ENCODE measurements at places on chromosomes 5 and 9.

GRCh38 chr5:153598099-153598498, 107.6 kb downstream of the GRIA1 start:
- DNase-seq, result no peak

DNA sequence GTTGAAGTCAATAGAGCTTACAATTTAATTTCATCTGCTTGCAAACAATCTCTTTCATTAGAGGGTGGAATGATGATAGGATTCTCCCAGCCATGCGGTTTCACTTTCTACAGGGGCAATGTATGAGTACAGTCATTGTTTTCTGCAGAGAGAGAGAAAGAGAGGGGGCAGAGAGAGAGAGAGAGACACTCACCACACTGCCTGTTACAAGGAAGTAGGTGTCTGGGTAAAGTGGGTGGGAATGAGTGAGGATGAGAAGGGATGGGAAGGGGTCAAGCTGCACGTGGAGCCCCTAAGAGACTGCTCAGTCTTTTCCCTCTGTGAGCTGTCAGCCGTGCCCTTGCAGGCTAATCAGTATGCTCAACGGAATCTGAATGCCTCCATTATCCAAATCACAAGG, 454.3 kb downstream of the KDM4C start:
- no peak for DNase-seq

DNA sequence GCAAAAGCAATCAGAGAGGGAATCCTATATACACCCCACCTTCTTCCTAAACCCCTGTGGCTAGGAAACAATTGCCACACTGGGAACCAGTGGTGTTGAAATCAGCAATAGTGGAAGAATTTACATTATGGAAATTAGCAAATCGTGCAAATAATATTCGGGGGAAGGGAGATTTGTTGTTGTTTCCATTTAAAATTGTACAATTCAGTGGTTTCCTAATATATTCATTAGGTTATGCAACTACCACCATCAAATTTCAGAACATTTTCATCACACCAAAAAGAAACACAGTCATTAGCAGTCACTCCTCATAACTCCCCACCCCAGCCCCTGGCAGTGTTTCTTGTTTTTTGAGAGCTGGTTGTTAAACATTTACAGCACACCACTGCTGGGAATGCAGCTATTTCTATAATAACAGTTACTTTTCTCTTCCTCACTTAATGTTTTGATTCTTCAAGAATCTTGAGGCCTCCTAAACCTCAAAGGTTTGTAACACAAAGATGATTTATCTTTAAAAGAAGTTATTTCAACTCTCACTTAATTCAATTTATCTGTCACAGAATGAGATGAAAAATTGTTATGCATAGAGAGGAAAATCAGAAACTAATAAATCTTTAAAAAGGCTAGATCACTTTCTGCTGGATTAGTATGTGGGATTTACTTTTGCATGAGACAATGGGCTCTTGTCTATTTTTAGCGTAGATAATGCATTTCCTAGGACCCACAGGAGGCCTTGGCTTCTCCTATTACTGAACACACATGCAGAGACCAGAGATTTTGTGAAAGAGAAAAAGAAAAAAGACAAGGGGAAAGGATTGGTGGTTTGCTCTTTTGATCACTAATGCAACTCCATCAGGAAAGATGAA, 91.8 kb upstream of the DAPK1 start:
- DNase-seq, result peak; percentile 58

DNA sequence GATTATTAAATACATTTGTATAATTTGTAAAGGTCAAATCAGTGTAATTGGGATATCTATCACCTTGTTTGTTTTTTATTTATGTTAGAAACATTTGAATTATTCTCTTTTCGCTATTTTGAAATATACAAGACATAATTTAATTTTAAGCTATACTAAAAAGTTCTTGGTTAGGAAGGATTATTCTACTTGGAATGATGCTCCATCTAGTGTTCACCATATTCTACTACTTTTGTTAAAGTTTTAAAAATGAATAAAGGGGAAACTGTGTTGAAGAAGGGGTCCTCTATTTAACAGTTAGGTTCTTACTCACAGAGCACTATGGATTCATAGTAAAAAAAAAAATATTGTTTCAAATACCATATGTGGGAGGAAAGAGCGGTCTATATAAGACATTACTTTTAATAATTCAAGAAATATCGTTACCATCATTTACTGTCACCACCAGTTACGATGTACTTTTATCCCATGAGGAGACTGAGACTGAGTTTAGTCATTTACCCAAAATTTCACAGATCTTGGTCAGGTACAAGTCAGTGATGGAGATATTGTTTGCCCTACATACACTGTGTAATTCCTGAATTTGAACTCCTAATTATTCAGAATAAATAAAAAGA, 6.3 kb upstream of the STOM start:
- DNase-seq, result no peak

- no peak for DNase-seq
Measured at GRCh38 chr5:158691631-158692255, 408.0 kb downstream of the EBF1 start.

DNA sequence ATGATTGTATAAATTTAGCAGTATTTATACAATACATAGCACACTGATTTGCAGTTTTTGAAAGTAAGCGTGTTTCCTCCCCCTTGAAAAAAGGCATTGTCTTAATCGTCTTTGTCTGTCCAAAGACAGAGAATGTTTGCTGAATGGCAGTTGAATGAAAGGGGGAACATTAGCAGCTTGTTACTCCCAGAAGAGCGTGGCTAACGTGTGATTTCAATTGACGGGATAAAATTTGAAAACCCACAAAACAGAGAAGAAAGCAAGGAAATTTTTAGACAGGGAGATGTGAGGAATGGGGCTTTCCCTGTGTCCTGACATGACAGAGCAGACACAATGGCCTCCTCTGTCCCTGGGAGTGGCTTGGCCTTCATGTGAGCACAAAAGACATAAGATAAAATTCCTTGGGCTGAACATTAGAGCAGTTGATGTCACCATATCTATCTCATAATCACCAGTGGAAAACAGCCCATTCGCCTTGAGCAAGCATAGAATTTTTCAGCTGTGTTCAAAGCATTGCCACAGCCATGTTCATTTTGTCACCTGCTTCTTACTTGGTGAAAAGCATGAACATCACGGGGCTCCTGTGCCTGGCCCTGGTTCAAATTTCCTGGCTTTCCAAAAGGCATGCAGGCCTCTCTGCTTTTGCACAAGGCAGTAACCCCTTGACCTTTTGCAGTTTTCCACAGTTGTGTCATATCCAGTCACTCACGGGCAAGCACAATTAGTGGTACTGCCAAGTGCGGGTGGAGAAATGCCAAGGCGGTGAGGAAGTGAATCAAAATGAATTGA, 126.9 kb downstream of the TLE1 start:
- peak; percentile 66 for DNase-seq

DNA sequence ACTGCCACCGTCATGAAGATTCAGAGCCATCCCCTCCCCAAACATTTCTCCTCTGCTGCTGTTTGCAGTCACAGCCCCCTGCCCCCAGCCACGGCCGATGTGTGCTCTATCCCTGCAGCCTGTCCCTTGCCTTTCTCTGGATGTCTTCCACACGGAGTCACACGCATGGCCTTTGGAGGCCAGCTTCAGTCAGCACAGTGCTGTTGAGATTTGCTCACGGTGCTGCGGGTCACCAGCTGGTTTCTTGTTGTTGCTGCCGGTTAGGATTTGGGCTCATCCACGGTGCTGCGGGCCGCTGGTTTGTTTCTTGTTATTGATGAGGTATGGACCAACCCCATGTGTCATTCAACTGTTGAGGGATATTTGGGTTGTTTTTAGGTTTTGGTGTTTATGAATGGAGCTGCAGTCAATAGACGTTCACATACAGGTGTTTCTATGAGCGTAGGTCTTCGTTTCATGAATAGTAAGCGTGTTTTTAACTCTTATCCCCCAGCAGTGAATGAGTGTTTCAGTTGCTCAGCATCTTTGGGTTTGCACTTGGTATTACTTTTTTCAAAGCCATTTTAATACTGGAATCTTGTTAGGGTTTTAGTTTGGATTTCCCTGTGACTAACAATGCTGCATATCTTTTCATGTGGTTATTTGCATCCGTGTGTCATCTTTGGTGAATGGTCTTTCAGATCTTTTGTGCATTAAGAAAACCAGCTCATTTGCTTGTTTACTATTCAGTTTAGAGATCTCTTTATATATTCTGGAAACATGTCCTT, 57.6 kb downstream of the AHRR start:
- DNase-seq, result no peak

GRCh38 chr9:123353984-123354591, 1.9 kb upstream of the CRB2 start:
- DNase-seq, result peak; percentile 74

GRCh38 chr5:68114378-68115040, 101.0 kb upstream of the PIK3R1 start:
- DNase-seq, result no peak

DNA sequence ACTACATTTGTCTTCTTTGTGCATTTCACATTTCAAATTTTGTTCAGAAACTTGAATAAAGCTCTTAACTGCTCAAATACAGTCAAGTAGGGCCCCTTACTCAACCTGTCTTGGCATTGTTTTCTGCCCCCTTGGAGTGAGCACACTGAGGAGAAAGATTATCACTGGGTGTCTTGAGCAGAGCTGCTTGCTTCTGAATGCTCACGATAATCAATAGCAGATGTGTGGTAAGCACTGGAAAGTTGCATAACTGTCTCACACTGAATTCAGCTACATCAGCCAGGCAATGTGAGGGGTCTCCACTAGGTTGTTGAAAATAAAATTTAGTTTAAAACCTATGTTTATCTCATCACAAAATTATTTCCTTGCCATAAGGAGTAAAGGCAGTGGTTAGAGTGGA, 7.8 kb upstream of the TNFAIP8 start:
- no peak for DNase-seq

GRCh38 chr5:68593211-68593671, 377.7 kb downstream of the PIK3R1 start:
- no peak for DNase-seq

DNA sequence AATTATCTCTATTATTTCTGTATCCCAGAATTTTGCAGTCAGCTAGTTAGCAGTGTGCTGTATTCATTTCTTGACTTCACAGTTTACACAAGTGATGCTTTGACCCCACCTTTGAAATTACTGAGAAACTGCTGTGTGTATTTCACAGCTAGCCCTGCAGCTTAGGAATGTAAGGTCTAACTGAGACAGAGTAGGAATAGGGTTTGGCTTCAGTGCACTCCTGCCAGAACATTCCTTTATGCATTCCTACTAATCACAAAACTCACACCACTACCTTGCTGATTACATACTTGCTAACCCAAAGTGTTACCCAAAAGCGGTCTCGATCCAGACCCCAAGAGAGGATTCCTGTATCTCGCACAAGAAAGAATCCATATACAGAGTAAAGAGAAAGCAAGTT, 551.8 kb downstream of the CDH9 start:
- DNase-seq, result no peak

- DNase-seq, result peak; percentile 3
Measured at GRCh38 chr5:134138416-134139376, 24.2 kb downstream of the TCF7 start.

DNA sequence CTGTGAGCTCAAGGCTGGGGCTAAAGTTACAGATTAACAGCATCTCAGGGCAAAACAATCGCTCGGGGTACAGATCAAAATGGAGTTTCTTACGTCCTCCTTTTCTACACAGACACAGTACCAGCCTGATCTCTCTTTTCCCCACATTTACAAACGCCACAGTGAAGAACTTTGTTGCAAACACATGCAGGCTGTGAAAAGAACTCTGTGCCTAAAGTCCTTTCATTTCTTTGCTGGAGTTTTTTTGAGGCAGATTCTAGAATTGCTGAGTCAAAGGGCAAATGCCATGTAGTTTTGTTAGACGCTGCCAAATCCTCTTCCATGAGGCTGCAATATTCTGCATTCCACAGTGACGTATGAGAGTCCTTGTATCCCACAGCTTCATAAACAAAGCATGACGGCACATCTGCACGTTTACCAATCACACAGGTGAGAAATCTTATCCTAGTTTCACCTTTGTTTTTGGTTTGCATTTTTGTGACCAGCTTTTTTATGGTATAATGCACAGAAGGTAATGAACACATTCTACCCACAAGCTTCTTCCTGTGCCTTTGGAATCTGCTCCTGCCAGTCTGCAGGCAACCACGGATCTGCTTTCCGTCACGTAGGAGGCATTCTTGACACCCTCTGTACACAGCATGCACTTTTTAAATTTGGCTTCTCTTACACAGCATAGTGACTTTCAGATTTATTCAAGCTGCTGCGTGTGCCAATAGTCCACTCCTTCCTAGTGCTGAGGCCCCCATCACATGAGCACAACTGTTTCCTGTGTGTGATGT, 44.6 kb upstream of the LPCAT1 start:
- peak; percentile 64 for DNase-seq

DNA sequence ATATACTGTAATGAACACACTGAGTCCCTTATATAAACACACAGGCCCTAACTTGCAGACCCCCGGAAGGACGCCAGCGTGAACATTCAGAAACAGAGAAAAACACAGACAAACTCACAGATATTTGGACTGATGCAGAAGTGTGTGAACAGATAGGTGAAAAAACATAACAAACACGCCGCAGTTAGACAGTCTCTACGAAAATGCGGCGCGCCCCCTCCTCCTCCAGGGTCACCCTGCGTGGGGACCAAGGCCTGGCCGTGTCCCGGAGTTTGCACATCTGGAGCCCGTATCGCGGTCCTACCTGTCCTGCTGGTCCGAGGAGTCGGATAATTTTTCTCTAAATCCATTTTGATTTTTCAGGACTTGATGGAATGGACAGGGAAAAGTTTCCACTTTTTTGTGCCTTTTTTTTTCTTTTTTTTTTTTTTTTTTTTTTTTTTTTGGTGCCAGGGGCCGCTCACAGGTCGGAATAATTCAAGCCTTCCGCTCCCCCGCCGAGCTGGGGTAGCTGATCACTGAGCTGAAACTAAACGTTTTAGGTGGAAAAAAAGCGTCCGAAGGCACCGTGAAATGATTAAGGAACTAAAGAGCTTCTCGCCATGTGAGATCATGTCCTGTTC, at the start of gene PAX5:
Gene PAX5, minus strand, starts transcription at position 587 of the 623 bp plus-strand sequence. Its CDS starts 237 bp downstream, at position 350.
- no peak for DNase-seq

GRCh38 chr9:90114641-90115425, 510.0 kb downstream of the GADD45G start:
- no peak for DNase-seq

DNA sequence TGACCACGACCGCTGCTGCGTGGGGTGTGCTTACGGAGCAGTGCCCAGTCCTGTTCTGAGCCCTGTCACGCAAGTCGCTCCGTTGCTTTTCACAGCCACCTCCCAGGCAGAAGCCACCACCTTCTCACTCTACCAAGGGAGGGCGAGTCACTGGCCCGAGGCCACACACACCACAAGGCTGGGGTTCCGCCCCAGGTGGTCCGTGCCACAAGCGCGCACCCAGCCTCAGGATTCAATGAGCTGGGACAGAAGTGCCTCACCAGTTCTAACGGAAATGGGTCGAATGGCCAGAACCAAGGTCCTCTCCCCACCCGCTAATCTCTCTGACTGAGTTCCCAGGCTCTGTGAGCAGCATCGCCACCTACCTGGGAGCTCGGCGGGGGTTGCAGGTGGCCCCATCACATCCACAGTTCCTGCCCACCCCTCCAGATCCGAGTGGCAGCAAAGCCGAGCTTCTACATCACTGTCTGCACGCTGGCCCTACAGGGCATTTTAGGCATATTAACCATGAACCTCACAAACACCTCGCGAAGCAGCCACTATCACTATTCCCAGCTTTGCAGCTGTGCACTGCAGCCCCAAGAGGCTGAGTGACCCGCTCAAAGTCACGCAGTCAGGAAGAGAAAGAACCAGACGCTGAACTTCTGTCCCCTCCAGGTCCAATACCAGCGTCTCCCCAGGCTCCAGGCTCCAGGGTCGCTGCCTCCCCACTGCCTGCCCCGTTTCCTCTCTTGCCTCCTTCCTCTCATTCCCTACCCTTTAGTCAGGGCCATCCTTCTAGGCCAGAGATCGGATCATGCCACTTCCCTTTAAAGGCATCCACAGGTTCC, 92.1 kb upstream of the PHYKPL start:
- DNase-seq, result no peak

GRCh38 chr9:111975709-111976108, 79.1 kb downstream of the UGCG start:
- DNase-seq, result peak; percentile 80

Data from body of pancreas (tissue), 4 donors.